HS-5 (cell line): ENCODE measurements at places on chromosomes 2 and 18.

- DNase-seq, result no peak
Measured at GRCh38 chr2:100042562-100042961, 99.8 kb downstream of the AFF3 start.

GRCh38 chr2:231201475-231201814, 3.0 kb downstream of the ARMC9 start:
- DNase-seq, result no peak

DNA sequence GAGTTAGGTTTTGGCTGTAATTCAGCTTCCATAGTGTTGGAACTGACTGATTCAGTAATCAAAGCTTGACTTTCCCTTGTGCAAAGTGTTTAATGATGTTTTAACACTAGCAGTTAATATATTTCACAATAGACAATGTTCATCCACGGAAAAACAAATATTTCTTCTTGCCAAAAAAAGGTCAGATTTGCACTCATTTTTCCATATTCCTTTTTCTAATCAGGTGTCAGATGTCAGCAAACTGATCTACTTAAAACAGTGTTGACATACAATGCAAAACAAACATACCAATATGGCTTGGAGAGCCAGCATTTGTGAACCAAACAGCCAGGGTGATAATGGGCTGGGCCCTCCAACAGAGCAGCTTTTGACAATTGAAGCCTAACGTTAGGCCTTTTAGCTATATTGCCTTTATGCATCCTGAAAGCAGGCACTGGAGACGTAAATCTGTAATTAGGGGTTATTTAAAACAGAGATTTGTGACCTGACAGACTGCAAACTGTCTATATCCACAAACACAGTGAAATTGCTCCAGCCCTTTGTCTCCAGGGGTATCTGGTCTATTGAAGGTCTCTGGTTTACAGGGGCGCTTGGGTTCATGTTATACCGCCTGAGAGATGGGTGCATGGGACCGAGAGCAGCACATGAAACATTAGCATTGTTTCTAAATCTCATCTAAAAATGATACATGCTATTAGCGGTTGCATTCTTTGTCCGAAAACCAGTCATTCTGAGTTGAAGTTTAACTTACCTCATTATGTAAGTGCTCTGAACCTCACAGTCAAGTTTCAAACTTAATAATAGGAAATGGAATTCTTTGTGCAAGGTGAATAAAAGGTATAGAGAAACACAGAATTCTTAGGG, 7.1 kb upstream of the CDCA7 start:
- DNase-seq, result no peak

DNA sequence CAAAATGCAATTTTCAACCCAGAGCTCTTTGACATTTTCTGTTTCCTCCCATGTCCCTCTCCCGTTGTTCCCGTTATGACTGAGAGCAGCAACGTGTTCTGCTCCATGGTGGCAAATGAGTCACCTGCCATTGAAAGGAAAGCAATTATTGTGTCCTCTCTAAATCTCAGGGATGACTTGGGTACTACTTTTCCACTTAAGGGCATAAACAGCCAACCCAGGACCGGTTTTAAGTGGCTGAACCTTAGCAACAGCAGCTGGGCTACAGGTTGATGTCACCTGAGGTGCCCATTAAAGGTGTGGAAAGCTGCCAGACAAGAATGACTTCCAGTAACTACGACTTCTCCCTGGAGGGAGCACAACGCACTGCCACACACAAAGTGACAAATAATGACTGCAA, 236.8 kb downstream of the NCKAP5 start:
- no peak for DNase-seq

- DNase-seq, result no peak
Measured at GRCh38 chr2:196464311-196464710, 175.2 kb upstream of the CCDC150 start.

DNA sequence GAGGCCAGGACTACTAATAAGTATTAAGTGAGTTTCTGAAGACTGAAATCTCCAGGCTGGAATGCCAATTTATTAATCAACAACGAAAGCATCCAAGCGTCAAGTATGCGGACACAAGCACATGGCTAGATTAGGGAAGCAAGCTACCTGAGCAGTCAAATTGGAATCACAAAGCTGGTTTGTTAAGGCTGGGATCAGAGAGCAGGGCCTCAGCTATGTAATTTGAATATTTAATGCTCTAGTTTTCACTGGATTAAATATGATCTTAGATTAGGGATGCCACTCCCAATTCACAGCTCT, 5.7 kb downstream of the CCL20 start:
- DNase-seq, result no peak

- no peak for DNase-seq
Measured at GRCh38 chr2:71611247-71611646, 157.9 kb downstream of the DYSF start.

DNA sequence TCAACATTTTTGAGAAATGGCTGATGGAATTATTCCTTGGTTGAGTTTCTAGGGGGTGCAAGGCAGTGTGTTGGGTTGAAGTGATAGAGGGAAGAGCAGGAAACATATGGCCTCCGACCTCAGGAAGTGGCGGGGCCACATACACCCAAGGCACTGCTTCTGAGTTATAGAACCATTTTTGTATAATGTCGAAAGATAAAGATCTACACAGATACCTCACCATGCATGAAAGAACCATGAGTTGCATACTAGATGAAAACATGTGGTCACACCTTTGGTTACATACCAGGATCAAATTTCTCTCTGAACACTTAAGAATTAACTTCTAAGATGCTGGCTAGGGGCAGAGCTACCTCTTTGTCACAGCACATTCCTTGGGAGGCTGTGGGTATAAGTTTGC, 23.2 kb downstream of the LAMA3 start:
- DNase-seq, result no peak

DNA sequence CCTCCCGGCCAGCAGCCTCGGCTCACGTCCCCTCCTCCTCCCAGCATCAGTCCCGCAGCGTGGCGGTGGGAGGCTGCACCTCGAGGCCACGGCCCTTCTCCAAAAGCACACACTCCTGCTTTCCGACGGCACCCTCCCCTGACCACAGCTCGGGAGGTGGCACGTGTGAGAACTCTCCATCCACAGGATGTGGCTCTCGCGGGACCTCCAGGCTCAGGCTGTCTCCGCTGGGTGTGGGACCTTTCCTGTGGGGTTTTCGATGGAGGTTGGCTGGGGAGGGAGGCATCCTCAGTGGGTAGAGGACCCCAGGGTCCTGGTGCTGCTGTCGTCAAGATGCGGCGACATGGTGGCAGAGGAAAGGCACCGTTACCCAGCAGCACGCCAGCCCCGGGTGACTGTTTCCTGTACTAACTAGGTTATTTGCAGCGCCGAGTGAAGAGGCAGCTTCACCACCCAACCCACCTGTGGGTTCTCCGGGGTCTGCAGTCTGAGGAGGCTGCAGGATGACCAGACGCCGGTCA, 42.8 kb upstream of the KCNG2 start:
- DNase-seq, result no peak

DNA sequence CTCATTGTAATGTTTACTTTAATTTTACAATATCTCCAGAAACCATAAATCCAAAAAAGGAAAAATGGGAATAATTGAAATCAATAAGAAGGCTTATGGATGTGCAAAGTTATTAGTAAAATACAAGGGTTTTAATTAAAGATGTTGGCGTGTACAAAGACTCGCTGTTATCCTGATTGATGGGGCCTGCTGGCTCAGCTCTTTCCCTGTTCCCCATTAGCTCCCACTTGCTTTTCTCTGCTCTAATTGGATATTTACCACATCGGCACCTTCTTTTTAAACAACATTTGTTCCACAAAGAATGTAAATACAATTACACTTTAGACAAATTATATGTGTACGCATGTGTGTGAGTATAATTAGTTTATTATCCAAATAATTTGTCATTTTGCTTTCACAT, 796.6 kb downstream of the ERBB4 start:
- DNase-seq, result no peak

DNA sequence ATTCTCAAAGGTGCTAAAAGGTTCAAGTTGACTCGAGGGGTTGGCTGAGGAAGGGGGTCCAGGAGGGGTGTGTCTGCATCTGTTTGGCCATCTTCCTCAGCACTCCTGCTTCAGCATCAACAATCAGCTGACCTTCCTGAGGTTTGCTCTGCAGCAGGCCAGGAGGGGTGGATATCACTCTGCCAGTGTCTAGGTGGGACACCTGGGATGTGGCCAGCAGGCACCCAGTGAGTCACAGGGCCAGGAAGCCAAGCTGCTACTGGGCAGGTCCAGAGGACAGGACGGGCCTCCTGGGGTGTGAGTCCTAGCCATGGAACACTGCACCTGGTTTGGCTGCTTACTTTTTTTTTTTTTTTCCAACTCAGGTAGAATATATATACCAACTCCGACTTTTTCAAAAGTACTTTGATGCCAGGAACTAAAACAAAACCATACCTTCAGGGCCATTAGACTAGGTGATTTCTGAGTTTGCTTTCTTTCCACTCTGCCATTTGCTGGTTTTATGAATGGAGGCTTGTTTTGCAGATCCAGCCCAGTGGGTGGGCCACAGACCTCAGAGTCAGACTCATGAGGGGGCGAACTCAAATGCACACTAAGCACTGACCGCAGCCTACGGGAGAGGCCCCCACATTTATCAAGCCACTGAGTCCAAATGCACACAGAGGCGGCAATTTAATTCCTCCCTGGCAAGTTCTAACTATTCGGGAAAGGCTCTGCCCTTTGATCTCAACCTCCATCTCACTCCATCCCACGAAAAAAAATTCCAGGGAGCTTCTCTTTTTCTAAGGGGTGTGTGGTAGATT, 76.0 kb downstream of the UXS1 start:
- no peak for DNase-seq

- DNase-seq, result no peak
Measured at GRCh38 chr2:25285265-25286024, 56.3 kb downstream of the DNMT3A start.

- DNase-seq, result no peak
Measured at GRCh38 chr2:205403244-205403825, 279.0 kb upstream of the NRP2 start.

DNA sequence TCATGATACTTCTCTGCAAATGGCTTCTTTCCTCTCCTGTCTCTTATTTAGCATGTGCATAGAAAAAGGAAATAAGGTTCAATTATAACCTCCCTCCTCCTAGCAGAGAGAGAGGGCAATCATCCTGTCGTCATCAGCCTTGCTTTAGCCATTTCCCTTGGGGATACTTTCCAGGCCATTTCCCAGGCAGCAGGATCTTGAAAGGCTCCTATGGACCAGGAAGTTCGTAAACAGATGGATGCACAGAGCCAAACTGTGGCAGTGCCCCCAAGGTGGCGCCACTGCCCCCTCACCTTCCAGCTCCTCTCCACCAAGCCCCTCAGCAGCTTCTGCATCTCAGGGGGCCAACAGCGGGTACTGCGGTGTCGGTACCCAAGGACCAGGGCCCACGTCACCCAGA, 157.4 kb downstream of the DTNA start:
- DNase-seq, result no peak

DNA sequence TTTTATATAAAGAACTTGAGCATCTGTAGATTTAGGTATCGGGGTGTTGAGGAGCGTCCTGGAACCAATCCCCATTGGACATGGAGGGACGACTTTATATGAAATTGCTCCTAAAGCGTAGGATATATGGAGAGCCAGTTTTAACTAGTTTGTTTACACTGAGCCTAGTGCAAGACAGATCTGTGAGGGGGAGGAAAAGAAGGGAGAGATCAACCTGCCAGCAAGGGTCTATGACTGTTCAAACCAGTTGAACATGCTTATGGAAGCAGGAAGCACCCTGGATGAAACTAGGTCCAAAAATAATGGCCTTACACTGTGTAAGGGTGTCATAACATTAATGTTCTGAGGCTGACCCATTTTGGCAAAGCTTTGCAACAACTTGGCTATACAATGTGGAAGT, 34.0 kb upstream of the SLC40A1 start:
- no peak for DNase-seq

DNA sequence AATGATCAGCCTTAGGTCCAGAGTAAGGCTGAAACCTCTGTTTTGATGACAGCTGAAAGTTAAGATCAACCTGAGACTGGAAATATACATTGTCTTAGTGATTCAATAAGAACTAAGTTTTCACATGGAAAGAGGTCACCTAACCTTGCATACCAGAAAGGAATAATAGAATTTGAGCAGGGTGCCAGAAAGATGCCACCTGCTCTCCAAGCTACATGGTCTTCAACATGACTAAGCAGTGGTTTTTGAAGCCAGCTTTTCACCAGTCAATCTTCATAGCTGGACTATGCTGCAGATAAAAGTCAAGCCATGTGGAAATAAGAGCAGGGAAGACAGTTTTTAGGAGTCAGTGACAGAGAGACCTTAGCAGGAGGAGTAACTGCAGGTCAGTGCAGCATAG, 589.4 kb upstream of the SYT4 start:
- no peak for DNase-seq

DNA sequence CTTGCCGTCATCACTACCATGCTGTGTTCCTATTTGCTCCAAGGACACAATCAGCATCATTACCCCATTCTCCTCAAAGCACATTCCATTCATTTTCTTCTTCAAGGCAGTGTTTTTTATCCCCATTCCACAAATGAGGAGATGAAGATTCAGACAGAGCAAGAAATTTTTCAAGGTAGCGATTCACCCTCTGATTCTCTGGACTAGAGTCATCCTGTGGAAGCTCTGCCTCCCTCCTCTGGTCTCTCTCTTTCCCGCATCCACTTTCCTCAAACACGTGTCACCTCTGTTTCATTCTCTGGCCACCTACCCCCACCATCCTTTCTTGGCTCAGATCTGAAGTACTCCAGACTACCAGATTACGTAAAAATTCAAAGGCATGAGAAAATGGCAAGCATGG, 297.9 kb downstream of the SOX11 start:
- DNase-seq, result no peak

DNA sequence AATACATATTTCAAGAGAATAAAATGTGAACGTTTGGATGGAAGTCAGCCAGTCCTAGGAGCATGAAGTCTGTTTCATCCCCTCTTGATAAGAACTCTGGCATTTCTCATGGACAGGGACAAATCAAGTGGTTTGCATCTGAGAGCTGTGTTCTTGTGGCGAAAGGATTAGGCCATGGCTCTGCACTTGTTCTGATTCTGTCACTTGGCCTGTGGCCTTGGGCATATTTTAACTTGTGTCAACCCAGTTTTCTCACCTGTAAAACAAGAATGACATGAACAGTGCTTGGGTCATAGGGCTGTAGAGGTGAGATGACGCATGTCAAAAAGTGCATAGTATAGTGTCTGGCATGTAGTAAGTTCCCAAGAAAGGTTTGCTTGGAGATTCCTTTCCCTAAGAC, 125.8 kb downstream of the MGAT5 start:
- no peak for DNase-seq

GRCh38 chr2:211396815-211397214, 840.4 kb downstream of the CPS1 start:
- no peak for DNase-seq

DNA sequence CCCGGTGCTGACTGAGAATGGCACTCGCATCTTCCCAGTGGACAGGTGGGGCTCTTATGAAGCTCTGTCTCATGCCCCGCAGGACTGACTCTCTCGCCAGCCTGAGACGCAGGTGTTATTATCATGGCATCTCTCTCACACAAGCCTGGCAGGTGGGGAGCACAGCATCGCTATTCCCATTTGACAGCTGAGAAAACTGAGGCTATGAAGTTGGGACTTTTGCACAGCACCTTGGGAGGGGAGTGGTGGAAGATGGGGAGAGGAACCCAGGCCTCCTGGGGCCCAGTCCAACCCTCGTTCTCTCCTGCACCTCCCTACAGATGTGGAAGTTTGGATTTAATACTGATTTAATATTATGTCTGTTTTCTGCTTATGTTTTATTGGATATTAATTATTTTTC, 9.0 kb upstream of the NTSR2 start:
- no peak for DNase-seq
